Colonic mucosa (tissue), 4 donors: ENCODE measurements at places on chromosomes 13 and 19. TPM values are rescaled to one million over a fixed set of nuclear protein-coding genes. Genes with fewer than 3 reads are reported as not detected.

DNA sequence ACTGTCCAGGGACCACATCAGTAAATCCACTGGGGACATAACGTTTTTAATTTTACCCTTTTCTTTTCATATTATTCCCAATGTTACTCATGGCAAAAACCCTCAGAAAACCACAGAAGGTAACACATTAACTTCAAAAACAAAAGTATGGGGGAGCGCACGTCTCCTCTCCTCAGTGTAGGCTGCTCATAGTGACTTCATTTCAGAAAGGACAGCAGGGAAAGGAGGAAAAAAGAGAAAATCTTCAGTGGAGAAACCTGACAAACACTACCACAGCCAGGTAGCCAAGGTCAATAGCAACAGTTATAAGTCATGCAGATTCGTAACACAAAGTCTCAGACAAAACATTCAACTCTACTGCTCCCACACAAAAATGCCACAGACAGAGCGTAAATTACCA lies 21.4 kb downstream of the DZIP1 start:
- H3K27me3 ChIP-seq: no peaks in the 10 kb centered on the region
- H3K27ac ChIP-seq: no peak overlapping the region
- H3K4me1 ChIP-seq: no peaks in the 10 kb centered on the region

GRCh38 chr19:7628589-7629311 lies 595 bp downstream of the XAB2 start:
- H3K27ac ChIP-seq: peak overlapping the region; percentile 43
- no peak for DNase-seq
- peaks cover 16% of the 10 kb centered on the region for H3K4me1 ChIP-seq
- peaks cover 5% of the 10 kb centered on the region for H3K36me3 ChIP-seq

- no peak overlapping the region for H3K27ac ChIP-seq
- H3K4me1 ChIP-seq: no peaks in the 10 kb centered on the region
- no peaks in the 10 kb centered on the region for H3K36me3 ChIP-seq
- DNase-seq: no peak
- peaks cover 19% of the 10 kb centered on the region for H3K27me3 ChIP-seq
- H3K4me3 ChIP-seq: no peak overlapping the region
These were observed 5.0 kb upstream of the CDX2 start for GRCh38 chr13:27973961-27974662.

- peak; percentile 45 for DNase-seq
- H3K27ac ChIP-seq: no peak within 1 kb of the TSS
- H3K36me3 ChIP-seq: no peaks in the 10 kb centered on the region
- H3K4me3 ChIP-seq: peak within 1 kb of the TSS; percentile 19
- peaks cover 8% of the 10 kb centered on the region for H3K27me3 ChIP-seq
These were observed at the start of gene DCLK1 for GRCh38 chr13:36131222-36131930. DCLK1 (minus strand) TSS chr13:36131382.

- no peaks in the 10 kb centered on the region for H3K4me1 ChIP-seq
- no peaks in the 10 kb centered on the region for H3K27me3 ChIP-seq
- no peaks in the 10 kb centered on the region for H3K36me3 ChIP-seq
- no peak for DNase-seq
- no peak overlapping the region for H3K4me3 ChIP-seq
These were observed 376.7 kb downstream of the LIG4 start for GRCh38 chr13:107838588-107839161.

GRCh38 chr13:32938907-32939306 lies 77.3 kb upstream of the KL start:
- H3K4me3 ChIP-seq: no peak overlapping the region

GRCh38 chr13:31699650-31700049 lies 39.7 kb upstream of the RXFP2 start:
- no peaks in the 10 kb centered on the region for H3K36me3 ChIP-seq
- H3K27me3 ChIP-seq: no peaks in the 10 kb centered on the region
- H3K27ac ChIP-seq: no peak overlapping the region
- DNase-seq: no peak

GRCh38 chr19:41784743-41785142 lies 11.6 kb upstream of the CEACAM3 start:
- no peak overlapping the region for H3K4me3 ChIP-seq
- peaks cover 11% of the 10 kb centered on the region for H3K4me1 ChIP-seq
- peak overlapping the region; percentile 72 for H3K27ac ChIP-seq

GRCh38 chr13:90926459-90926858 lies 421.0 kb upstream of the MIR17HG start:
- DNase-seq: no peak
- H3K4me3 ChIP-seq: no peak overlapping the region
- H3K4me1 ChIP-seq: no peaks in the 10 kb centered on the region
- H3K27me3 ChIP-seq: no peaks in the 10 kb centered on the region
- no peaks in the 10 kb centered on the region for H3K36me3 ChIP-seq
- H3K27ac ChIP-seq: no peak overlapping the region

DNA sequence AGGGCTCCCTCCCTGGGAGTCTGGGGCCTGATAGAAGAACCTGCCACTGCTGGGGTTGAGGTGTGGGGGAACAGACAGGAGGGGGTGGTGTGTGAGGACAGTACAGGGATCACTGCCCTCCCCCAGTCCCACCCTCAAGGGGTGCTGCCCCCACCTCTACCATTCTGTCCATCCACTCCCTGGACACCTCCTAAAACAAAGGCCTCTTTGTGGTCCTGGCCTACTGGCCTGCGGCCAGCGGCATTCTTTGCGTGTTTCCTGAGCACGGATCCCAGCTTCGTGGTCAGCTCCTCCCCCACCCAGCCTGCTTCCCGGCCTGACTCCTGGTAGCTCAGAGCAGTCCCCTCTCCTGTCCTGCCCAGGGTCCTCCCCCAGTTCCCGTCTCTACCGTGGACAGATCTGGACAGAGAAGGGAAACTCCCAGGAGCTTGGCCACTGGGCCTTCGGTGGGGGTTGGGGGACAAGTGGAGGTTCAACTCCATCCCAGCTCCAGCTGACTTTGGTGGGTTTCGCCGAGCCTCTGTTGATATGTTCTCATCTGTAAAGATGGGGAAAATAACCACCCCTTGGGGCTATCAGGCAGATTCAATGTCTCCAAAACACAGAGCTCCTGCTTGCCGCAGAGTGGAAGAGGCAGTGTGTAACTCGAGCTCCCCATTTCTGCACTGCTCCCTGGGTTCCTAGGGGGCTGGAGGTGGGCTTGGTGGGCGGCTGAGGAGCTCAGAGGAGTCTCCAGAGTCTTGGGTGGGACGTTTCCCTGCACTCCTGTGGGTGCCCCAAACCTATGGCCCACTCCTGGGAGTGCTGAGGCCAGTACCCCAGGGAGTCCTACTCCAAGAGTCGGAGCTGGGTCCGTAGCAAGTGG lies 48.7 kb downstream of the LYL1 start:
- H3K36me3 ChIP-seq: no peaks in the 10 kb centered on the region
- H3K27ac ChIP-seq: peak overlapping the region; percentile 82
- H3K4me3 ChIP-seq: no peak overlapping the region
- H3K4me1 ChIP-seq: peaks cover 29% of the 10 kb centered on the region
- DNase-seq: peak; percentile 70

KCNN4 gene
- 25.4 TPM for total RNA-seq

ZNF649 gene
- 8.2 TPM for total RNA-seq

HS6ST3 gene
- 0.13 TPM for total RNA-seq

LILRB2 gene
- 5.3 TPM for total RNA-seq

MAB21L1 gene
- 0.37 TPM for total RNA-seq

PCDH9 gene
- 1.0 TPM for total RNA-seq
